ENCODE measurements at places on chromosomes 11 and 22.

DNA sequence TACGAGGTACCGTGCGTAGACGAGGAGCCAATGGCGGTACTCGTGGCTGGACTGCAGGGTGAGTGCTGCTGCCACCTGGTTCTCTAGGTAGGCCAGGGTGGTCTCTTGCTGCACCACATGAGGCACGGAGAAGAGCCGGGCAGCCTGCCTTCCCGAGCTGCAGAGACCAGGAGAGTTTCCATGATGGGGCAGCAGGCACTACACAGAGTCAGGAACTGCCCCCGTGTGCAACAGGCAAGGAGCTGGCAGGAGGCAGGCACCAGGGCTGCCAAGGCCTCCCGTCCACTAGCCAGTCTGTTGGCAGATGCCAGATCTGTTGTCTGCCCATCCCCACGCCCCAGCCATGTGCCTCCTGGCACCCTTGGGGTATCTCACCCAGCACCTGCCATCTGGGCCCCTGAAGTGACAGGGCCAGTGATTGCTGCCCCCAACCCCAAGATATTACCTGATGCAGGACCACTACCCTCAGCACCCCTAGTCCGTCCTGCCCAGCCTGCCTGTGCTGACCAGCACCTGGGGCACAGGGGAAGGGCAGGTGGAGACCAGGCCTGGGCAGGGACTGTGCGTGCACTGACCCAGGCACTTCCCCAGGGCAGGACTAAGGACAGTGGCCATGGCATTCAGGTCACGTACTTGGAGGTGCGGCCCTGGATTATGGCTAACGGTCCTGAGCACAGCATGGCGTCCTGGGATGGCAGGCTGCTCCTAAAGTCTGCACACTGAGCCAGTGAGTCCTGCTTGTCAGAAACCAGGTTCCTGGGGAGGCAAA is 62.0 kb upstream of the CLTCL1 start:
- DNase-seq = no peak

GRCh38 chr11:65479184-65480145 is 19.4 kb upstream of the MALAT1 start:
- DNase-seq = peak; percentile 72

GRCh38 chr22:30940685-30941362 is 27.8 kb downstream of the MORC2 start:
- DNase-seq = no peak

- DNase-seq = no peak
These were observed 80.1 kb downstream of the LDLRAD3 start for GRCh38 chr11:36023922-36024321.

DNA sequence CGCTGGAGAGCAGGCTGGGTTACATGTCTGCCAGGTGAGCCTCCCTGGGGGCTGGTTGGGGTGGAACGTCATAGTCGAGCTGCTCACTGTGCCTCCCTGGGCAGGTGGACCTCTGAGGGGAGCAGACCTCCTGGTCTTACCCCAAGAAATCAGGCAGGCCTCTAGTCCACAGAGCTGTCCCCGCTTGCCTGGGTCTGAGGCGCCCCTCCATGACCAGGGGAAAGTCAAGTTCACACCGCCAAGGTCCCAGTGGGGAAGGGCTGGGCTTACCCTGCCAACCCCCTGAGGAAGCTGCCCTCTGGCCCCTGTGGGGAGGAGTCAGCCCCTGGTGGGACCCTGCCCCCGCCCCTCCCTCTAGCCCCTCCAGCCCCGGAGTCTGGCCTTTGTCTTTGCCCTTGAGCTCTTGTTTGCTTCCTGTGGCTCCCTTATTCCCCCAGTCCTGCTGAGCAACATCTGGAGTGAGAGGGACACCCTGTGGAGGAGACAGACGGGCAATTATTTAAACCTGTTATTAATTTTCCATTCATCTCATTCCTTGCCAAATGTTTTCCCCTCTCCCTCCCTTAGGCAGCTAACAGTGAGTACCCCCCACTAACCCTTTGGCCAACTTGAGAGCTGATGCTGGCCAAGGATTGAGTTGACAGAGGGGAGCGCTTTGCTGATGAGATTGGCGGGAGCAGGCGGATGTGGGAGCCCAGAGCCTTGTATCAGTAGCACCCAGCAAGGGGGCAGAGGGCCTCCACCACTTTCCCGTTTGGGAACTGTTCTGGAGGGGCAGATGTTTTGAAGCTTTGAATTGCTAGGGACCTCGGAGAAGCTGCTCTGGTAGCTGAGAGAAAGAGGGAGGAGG is 83.4 kb downstream of the CEP164 start:
- DNase-seq = no peak

- no peak for DNase-seq
These were observed 80.0 kb upstream of the TIMP3 start for GRCh38 chr22:32721328-32722180.

- DNase-seq = no peak
These were observed 387.5 kb downstream of the KCNA4 start for GRCh38 chr11:29629286-29629685.

DNA sequence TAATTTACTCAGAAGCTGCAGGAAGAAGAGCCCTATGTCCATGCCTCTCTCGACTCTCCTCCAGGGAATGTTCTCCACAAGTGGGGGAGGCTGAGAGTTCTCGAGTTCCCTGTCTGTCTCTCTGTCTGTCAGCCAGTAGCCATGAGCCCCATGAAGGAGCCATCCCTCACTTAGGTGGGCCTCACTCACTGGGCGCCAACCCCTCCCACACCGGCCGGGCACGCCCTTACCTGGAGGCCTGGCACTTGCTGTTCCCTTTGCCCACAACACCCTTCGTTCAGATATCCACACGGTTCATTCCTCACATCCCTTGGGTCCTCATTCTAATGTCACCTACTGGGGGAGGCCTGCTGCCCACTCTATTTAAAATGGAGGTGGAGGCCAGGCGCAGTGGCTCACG is 14.2 kb upstream of the IL10RA start:
- no peak for DNase-seq

GRCh38 chr11:2186669-2187279 is 15.2 kb upstream of the TH start:
- no peak for DNase-seq

GRCh38 chr11:86672007-86672621 is at the start of gene ME3:
ME3 (minus strand) TSS chr11:86672616.
- peak; percentile 15 for DNase-seq

DNA sequence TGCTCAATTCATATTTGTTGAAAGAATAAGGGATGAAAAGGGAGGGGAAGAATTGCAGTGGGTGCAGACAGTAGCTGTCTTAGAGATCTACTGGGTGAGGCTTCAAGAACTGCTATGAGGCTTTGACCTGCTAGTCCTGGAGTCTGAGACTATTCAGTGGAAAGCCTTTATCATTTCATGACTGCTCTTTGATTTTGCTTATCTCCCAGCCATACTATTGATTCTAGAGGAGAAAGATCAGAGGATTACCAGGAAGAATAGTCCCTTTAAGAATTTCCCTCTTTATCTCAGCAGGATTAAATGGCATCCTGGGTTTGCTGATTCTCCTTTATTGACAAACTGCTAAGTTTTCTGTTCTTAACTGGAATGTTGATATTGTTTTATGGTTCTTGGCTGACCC is 107.5 kb upstream of the SORL1-AS1 start:
- no peak for DNase-seq

- DNase-seq = no peak
These were observed 72.0 kb downstream of the SLC5A12 start for GRCh38 chr11:26649884-26650283.

DNA sequence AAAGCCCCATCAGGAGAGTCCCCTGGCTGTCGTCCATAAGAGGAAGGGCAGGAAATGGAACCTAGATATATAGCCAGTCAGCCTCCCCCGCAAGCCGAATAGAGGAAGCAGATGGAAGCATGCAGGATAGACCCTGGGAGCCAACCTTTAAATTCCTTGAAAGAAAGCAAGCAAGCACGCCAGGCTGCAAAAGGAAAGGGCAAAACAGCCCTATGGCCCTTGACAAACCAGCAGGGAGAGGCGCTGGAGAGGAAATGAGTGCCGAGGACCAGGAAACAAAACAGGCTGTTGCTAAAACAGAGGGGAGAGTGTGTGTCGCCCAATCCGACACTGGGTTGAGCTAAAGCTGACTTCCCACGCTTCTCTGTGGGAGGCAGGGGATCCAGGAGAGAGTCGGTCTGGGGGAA is 203.5 kb upstream of the MTNR1B start:
- no peak for DNase-seq

GRCh38 chr11:41659985-41660384 is 200.5 kb upstream of the LRRC4C start:
- DNase-seq = no peak

- DNase-seq = no peak
These were observed 9.2 kb downstream of the FXYD2 start for GRCh38 chr11:117815262-117815803.

DNA sequence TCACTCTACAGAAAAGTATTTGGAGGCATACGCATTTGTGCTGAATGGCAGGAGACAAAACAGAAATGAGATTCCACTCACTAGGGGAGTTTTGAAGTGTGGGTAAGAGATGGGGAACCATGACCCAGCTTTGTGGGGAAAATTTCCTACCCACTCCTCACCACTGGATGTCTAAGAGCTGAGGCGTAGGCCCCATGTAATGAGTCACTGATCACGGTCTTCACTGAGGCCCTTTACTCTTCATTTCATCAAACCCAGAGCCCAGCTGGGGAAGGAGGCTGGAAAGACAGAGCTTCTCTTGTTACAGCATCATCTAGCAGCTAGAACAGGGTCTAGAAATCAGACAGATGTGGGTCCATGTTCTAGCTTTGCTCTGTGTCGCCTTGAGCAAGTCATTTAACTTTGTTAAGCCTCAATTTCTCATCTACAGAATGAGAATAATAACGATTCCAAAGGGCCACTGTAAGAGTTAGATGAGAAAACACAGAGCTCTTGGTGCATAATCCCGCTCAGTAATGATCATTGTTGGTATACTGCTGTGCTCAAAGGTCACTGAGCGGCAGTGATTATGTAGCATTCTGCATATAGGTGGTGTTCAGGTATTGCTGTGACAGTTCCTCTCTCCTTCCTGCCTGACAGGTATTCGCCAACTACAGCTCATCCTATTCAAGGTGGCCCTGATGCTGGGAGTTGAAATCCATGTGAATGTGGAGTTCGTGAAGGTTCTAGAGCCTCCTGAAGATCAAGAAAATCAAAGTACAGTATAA is 97.2 kb downstream of the MICAL2 start:
- DNase-seq = no peak

GRCh38 chr11:90722552-90723190 is 499.8 kb upstream of the CHORDC1 start:
- no peak for DNase-seq

DNA sequence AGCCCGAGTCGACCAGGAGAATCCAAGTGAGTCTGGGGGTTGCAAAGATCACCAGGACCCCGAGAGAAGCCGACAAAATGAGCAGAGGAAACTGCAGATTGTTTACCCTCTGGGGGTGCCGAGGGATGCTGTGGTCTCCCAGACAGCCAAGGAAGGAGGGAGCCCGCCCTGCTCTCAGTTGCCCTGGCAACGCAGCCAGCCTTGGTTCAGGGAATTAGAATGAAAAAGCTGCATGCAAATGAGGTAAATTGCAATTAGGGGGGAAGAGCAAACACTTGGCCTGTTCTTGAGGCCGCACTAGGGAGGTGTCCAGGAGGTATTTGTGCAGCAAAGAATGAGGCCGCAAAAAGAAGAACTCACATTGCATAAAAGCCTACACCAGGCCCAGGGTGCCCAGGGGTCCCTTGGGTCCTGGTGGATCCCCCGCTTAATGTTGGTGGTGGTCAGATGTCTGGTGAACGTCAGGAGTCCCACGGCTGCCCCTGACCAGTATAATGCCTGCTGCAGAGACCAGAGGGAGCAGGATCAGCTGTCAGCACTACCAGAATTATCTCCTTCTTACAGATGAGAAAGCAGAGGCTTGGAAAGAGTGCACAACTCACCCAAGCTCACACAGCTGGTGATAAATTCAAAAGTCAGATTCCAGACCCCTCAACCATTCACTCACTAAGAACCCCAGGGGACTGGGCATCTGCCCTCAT is 40.3 kb upstream of the ATXN10 start:
- DNase-seq = no peak

- DNase-seq = no peak
These were observed 18.1 kb downstream of the MCM5 start for GRCh38 chr22:35418088-35418487.

DNA sequence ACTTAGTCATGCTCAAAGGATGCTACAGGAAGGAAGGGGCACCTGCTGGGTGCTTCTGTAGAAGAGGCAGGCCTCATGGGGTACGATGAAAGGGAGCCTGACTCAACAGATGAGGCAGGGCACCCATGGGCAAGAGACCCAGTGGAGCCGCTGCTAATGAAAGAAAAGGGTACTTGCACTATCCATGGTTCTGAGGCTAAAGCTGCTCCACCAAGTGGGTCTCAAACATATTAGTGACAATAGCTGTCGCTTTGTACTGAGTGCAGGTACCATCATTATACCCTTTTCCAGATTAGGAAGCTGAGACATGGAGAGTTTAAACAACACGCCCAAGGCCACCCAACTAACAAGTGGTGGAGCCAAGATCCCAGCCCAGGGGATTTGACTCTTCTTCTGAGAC is 127.5 kb upstream of the SERPIND1 start:
- DNase-seq = no peak

DNA sequence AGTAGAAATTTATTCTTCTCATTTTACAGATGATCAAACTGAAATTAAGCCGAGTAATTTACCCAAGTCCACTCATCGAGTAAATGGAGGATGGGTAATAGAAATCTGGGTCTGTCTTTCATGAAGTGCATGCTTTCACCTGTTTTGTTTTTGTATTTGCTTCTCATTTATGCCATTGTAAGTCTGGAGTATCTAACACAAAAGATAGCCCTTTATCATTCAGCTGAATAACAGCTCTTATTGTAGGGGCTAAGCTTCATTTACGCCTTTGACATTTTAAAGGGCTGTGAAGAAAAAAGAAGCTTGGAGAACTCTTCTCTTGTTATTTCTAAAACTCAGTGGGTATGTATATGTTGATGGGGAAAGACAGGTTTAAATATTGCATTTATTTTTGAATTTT is 1196.2 kb upstream of the TENM4 start:
- no peak for DNase-seq

DNA sequence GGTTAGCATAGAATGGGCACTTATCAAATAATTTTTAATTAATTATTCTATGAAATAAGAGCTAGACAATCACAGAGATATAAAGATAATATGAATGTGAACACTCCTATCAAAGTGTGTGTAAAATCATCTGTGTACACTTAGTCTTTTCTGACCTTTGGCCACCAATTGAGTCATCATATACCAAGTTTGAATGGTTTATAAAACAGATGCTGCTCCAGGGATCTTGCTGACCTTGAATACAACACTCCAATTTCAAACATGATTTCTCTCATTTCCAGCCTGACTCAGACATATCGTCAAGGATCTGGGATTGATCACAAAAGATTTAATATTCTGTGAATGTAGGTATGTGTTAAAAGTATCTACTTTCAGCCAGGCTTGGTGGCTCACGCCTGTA is 2.9 kb upstream of the OR51V1 start:
- DNase-seq = no peak

- DNase-seq = no peak
These were observed 17.5 kb downstream of the CDC45 start for GRCh38 chr22:19497245-19497644.

GRCh38 chr11:6601041-6601461 is 2.4 kb downstream of the RRP8 start:
- no peak for DNase-seq

- DNase-seq = no peak
These were observed 62.0 kb downstream of the TBC1D22A start for GRCh38 chr22:46824344-46824909.
